CD8-positive, alpha-beta T cell (primary cell): ENCODE measurements at places on chromosomes 6 and 20. TPM values are rescaled to one million over a fixed set of nuclear protein-coding genes. Genes with fewer than 3 reads are reported as not detected.

DNA sequence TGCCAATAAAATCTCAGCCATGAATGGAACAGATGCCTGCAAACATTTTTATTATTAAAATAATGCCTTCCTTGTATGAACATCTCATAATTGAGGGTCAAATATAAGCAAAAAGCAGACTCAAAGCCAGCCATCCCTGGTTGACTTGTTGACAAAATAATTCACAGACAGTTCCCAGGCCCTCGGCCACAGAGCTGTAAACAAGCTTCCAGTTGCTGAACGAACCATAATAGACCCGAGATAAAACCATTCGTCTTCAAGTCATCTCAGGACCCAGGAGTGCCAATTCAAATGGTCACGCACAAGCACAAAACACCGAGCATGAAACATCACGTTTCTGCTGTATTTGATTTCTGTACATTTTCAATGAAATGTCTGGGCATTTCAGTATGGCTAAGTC, 113.3 kb upstream of the CDYL start:
- no peak for DNase-seq

DNA sequence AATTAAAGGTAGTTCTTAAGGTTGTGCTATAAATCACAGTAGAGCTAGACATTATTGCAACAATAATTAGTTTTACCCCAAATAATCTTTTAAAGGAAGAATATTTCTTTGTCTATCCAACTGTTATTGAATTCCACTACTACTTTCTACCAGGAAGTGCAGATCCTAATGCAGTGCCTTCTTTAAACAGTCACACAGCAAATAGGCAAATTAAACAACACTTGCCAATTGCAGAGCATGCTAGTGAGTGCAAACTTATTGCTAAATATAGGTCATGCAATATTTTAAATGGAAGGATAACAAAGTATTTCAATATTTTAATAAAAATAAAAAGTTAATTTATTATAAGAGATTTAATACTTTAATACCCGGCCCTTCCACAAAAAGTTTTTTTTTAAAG, 107.3 kb upstream of the BCLAF1 start:
- no peak for DNase-seq

DNA sequence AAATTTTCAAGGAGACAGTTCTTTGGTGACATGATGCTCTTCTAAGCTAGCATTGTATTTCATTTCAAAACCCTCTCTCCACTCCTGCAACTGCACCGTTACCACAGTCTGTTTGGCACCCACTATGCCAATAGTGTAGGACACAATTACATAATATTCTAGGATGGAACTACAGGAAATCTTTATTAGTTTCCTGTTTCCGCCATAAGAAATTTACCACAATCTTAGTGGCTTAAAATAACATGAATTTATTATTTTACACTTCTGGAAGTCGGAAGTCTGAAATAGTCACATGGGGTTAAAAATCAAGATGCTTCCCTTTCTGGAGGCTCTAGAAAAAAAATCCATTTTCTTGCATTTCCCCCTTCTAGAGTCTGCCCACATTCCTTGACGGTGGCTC, 733.1 kb downstream of the HDGFL1 start:
- DNase-seq: no peak

DNA sequence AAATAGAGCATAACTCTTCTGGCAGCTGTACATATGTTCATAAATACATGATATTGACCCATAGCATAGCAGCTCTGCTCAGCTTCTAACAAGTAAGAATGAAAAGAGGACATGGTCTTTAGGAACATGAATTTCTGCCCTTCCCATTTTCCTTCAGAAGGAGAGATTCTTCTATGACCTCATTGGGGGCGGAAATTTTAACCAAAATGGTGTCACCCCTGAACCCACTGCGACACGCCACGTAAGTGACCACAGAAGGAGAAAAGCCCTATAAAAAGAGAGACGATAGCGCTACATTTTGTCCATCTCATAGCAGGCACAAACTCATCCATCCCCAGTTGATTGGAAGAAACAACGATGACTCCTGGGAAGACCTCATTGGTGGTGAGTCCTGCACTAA, at the start of gene IL17A:
IL17A (plus strand) TSS at position 301 of the 400 bp plus-strand sequence; CDS start at position 358, 57 bp downstream.
- DNase-seq: no peak

- DNase-seq: no peak
These were observed 168.2 kb downstream of the SMOC2 start for GRCh38 chr6:168609026-168609685.

PRDM13 gene
- total RNA-seq: not detected

RAD21L1 gene
- total RNA-seq: not detected

GRCh38 chr6:7147051-7147671, 39.4 kb downstream of the RREB1 start:
- no peak for DNase-seq

GRCh38 chr20:52888096-52888495, 84.1 kb upstream of the TSHZ2 start:
- no peak for DNase-seq

PDE7B gene
- 0.11 TPM for total RNA-seq

GRCh38 chr20:19930426-19930825, 86.7 kb upstream of the NAA20 start:
- no peak for DNase-seq

DNA sequence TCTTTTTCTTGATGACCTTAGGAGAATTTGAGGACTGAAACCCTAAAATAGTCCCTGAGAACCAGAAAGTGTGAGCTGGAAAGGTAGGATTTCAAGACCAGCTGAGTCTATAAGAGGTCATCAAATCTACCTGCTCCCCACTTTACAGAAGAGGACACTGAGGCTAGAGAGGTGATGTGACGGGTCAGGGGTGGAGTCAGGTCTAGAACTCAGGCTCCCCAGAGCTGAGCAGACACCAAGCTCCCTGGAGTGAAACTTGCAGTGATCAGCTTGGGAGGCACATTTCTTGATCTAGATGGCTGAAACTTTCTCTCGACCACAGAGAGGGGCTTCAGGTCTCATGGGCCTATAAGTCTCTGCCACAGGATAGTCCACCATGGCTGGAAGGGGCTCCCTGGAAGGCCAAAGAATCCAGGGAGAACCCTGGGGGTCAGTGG, 55.1 kb downstream of the HNF4A start:
- no peak for DNase-seq

DNA sequence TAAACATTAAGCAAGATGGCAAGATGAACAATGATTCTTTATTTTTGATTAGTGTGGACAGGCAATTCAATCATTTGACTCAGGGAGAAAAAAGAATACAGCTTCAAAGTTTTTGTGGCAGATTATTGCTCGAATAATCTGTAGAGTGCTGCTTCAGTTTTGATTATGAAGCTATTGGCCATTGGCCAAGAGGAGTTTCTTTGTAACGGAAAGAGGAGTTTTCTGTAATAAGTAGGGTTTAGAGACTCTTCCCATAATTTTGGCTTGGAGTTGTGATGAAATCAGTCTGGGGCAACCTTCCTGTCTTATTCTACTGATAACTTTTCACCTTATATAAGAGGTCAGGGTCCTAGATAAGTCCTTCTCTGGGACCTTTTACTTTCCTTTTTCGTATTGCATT, 256.7 kb upstream of the RAB32 start:
- no peak for DNase-seq

- peak; percentile 31 for DNase-seq
These were observed 1.2 kb downstream of the NCOA5 start for GRCh38 chr20:46088409-46089166.

DNA sequence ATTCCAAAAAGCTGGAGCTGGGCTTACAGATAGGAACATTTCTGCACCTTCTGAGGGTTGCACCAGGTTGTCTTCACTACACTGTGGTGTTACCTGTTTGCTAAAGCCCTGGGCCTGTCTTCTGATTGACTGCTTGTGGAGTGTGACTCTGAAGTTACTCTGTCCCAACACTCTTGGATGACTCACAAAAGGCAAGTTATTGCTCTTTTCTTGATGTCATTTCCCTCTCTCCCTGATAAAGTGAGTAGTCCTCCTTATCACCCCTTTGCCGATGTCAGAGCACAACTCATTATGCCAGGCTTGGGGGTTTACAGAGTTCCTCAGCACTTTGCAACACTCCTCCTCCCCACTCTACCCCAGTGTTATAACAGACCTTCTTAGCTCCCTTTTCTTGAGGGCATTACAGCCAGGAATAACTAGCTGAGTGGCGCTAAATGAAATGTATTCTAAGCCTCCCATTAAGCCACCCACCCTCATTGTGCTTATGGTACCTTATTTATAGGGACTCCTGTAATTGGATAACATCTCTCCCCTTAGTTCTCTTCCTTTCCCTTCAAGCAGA, 36.1 kb upstream of the NKX2-4 start:
- no peak for DNase-seq

- no peak for DNase-seq
These were observed 5.8 kb downstream of the UBE2C start for GRCh38 chr20:45818239-45818638.

DNA sequence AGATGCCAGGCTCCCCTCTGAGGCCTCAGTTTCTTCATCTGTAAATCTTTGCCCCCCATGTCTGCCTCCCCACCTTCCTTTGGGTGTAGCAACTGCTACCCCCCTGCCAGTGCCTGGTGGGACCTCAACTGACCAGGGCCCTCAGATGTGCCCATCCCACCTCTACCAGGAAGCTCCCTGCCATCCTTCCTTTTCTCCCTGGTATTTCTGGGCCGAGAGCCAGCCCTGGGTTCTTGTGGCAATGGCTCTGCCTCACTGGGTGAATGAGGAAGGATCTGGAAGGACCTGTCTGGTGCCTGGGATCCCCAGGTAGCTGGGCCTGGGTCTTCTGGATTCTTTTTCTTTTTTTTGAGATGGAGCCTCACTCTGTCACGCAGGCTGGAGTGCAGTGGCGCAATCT, 141.1 kb upstream of the RNF24 start:
- no peak for DNase-seq

GRCh38 chr20:59730722-59731121, 126.4 kb downstream of the PHACTR3 start:
- DNase-seq: no peak

GRCh38 chr6:18264219-18264922, at the start of gene DEK:
DEK (minus strand) TSS chr6:18264530; CDS start chr6:18263987, 543 bp downstream.
- peak; percentile 85 for DNase-seq
